ENCODE measurements at places on chromosomes 1 and 21.
A peak's percentile ranks its signal among the peaks of the same experiment; 100 is the strongest.

DNA sequence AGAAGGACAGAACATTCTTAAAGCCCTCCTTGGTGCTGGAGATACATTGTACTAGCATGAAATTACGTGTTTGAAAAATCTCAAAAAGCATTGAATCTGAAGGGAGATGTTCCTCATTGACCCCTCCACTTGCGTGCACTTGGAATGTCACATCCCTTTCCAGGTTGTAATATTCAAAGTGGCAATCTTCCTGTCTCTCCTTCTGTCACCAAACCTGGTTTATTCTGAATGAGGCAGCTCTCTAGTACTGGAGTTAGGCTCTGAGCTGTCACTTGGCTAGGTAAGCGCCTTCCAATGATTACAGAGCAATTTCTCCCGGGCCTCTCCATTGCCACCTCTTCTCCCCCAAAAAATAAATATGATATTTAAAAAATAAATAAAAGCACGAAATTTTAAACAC lies 855 bp downstream of the DSCAM start:
- DNase-seq, result no peak

GRCh38 chr1:164223378-164223777 lies 335.6 kb upstream of the PBX1 start:
- DNase-seq, result no peak

- no peak for DNase-seq
Measured at GRCh38 chr1:162678439-162678838, 46.2 kb downstream of the DDR2 start.

DNA sequence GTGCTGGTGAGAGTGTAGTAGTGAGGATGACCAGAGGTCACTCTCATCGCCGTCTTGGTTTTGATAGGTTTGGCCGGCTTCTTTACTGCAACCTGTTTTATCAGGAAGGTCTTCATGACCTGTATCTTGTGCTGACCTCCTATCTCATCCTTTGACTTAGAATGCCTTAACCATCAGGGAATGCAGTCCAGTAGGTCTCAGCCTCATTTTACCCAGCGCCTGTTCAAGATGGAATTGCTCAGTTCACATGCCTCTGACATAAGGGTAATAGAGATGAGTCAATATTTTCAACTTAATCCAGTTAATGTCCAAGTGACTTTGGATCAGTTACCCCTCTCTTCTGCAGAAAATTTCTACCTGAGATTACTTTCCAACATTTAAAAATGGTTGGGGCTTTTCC lies 4.6 kb downstream of the NID1 start:
- DNase-seq, result no peak

DNA sequence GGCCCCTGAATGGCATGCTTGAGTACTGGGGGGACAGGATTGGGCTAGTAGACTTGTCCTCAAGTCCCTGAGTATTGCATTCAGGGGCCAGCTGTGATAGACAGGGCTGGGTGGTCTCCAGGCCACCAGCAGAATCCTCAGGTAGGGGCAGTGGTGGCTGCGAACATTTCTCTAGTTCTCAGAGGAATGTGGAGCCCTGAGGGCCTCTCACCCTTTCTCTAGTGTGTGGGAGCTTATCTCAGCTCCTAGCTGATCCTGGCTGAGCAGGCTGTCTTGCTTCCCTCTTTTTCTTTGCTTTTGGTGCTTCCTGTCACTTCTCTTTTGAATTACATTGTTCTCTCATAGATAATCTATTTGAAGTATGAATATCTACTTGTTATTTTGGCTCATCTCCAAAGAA lies 30.0 kb upstream of the PM20D1 start:
- DNase-seq, result no peak

DNA sequence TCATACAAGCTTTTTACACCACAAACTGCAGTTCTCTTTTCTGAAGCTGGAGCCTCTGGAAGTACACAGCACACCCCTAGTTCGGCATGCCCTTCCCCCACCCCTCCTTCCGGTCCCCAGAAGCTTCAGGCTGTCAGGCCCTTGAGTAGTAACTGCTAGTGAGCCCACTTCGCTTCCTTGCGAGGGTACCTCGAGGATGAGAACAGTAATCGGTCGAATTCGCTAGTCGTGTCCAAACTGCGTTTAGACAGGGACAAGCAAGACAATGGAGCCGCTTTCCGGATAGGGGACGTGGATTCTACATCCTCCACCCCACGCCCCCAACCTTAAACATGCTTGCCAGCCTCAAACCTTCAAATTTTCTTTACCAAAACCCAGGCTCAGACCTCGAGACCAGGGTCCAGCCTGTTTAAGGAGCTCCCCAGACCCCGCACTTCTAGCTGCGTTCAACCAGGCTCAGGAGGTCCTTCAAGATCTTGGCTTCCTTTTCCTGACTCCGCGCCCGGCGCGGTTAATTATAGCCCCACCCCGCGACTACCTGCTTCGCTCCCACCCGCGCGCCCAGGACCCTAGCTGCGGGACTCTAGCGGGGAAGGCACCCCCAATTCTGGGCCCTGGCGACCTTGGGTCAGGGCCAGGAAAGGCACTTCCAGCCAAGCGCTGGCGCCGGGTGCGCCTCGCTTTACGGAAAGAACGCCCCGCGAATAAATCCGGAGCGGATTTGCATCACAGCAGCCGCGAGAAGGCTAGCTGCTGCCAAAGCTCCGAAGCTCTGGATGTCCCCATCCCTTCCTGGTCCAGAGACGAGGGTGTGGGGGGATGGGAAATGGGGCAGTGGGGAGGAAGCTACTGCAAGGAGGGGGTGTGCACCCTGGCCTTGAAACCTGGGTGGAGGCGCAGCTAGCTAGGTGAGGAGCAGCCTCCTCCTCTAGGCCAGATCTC lies 8.1 kb upstream of the TSPAN1 start:
- peak; percentile 41 for DNase-seq

- DNase-seq, result no peak
Measured at GRCh38 chr1:229900220-229900619, 166.8 kb upstream of the GALNT2 start.

GRCh38 chr1:226327761-226328162 lies 18.8 kb upstream of the LIN9 start:
- no peak for DNase-seq

- no peak for DNase-seq
Measured at GRCh38 chr1:100924991-100925390, 29.1 kb downstream of the SLC30A7 start.

DNA sequence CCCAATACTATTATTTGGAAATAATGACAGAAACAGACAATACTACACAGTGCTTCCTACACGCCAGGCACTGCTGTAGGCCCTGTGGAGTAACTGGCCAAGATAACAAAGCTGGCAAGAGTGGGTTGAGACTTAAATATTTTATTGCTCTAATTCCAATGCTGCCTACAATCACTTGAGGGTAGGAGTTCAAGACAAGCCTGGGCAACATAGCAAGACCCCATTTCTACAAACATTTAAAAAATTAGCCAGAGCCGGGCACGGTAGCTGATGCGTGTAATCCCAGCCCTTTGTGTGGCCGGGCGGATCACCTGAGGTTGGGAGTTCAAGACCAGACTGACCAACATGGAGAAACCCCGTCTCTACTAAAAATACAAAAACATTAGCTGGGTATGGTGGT lies 9.3 kb upstream of the PABPC4 start:
- DNase-seq, result no peak

GRCh38 chr1:160166166-160166868 lies 14.9 kb downstream of the ATP1A4 start:
- no peak for DNase-seq

GRCh38 chr1:231612393-231613089 lies 14.0 kb upstream of the DISC1 start:
- DNase-seq, result peak; percentile 41

- DNase-seq, result no peak
Measured at GRCh38 chr1:235502601-235503402, 1.4 kb downstream of the B3GALNT2 start.

DNA sequence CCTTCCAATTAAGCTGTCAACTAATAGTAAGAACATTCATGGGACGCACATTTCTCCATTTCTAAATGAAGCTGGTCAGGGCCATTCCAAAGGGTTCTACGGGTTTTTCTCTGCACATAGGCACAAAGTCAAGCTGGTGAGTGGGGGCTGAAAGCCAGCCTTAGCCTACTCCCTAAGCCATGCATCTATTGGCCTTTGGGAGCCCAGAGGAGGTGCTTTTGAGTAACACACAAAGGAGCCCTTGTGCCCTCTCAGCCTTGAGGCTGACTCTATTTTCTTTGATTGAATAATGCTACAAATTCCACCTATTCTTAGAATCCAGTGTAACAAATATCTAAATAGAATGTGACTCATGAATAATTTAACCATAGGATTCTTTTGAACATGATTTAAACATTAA lies 73.6 kb downstream of the RGS13 start:
- DNase-seq, result no peak

DNA sequence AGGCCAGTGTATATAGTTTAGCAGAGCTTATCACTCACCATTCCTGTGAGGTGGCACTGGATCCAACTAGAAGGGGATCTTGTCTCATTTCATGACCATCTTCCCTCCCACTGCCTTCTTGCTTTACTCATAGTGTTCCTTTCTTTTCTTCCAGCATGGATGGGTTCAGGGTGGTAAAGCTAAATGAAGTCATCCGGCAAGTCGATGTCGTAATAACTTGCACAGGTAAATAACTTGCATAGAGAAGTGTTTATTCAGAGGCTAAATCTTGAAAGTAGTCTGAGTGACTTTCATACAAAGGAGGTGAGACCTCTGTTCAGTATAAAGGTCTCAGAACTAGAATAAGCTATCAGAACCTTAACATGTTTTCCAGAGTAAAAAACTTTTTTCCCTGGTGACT lies 16.6 kb upstream of the STRIP1 start:
- no peak for DNase-seq

DNA sequence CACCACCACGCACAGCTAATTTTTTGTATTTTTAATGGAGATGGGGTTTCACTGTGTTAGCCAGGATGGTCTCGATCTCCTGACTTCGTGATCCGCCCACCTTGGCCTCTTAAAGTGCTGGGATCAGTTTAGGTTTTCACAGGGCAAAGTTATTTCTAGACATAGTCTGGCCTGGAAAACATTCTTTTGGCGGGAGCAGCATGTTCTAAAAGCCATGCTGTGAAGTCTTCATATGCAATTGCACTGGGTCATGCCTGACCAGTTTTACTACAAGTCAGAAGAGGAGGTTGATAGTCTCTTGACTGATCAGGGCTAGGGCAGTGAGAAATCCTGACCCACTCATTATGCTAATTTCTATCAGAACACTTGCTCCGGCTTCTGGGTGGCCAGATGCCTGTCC lies 131.6 kb upstream of the POU3F1 start:
- no peak for DNase-seq

DNA sequence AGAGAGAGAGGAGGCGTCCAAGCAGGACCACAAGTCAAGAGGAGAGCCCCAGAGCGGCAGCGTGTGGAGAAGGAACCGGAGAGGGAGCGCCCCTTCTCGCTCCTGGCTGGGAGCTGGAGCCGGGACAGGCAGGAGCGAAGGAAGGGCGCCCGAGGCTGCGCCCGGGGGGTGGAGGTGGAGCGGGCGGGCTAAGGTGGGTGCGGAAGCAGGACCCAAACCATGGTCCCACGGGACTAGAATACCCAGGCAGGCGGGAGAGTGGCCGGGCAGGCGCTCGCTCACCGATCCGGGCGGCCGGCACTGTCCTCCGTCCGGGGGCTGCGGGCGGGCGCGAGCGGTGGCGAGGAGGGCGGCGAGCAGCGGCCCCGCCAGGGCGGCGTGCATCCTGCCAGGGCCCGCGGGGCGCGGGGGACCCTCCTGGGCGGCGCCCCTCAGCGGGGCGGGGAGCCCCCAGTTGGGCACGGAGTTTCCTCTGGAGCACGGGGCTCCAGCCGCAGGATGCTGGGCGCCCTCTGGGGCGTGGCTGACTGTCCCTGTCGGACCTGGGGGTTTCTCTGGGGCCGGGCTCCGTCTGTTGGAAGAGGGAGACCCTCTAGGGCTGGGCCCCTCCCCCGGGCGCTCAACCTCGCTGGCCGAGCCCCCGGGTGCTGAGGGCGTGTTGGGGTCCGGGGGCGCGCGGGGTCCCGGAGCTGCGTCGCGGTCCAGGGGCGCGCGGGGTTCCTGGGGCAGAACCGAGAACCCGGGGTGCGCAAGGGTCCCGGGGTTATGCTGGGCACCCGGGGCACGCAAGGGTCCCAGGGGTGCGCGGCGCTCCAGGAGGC lies 569 bp downstream of the TRABD2B start:
- no peak for DNase-seq

GRCh38 chr1:184472136-184472535 lies 85.3 kb downstream of the C1orf21 start:
- no peak for DNase-seq

DNA sequence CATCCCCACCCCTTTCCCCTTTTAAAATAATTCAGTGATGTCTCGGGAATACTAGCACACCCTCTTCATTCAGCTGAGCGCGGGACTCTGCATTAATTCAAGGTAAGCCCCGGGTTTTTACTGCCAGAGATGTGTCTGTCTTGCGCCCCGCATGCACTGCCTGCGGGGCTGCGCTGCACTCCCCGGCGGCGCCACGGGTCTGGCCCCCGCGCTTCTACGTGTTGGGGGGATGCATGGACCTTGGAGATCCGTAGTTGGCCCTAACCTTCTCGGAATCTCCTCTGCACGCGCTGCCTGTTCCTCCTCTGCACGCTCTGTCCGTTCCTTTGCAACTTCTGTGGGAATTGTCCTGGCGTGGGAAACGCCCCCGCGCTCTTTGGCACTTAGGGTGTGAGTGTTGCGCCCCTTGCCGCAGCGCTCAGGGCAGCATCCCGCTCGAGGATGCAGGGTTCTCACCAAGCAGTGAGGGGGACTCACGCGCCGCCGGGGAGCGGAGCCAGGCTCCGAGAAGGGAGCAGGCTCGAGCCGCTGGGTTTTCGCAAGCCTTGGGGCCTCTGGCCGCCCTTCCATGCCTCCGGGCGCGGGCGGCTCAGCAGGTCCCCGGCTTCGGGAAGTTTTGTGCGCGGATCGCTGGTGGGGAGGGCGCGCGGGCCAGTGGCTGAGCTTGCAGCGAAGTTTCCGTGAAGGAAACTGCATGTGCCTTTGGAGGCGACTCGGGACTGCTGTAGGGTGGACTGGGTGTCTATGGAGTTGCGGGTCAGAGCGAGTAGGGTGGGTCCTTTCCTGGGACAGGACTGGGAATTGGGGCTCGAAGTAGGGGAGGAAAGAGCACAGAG lies 165.1 kb upstream of the CACNA1E start:
- peak; percentile 10 for DNase-seq

DNA sequence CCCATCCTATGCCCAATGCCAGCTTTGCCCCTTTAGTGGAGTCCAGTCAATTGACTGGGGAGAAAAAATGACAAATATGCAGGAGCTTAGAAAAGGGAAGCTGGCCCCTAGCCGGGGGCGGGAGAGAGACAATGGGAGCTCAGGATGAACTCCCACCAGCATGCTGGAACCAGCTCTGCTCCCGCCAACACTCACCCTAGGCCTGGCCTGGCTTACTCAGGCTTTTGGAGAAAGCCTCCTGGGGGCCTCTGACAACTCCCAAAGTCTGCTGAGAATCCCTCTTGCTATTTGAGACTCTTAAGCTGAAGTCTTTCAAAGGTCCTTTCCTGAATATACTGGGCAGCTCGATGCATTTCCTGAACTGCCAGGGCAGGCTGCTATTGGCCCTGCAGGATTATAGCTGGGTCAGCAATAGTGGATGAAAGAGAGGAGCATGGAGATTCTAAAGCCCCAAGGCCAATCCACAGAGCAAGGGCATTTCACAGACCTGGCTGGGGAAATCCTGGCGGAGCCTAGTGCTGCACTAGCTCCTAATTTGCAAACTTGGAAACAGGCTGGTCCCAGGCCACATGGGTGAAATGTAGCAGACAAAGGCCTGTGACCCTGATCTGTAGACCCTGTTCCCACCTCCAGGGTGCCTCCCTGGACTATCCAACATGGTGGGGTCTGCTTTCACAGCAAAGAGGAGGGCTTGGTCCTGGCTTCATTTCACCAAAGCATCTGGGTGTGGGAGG lies 35.7 kb upstream of the CLSTN1 start:
- DNase-seq, result no peak

- no peak for DNase-seq
Measured at GRCh38 chr1:32073299-32074229, 825 bp downstream of the TMEM39B start.

Data from activated naive CD8-positive, alpha-beta T cell treated with anti-CD3 and anti-CD28 coated beads for 36 hours (primary cell).